ENCODE measurements at places on chromosomes 16 and 17. TPM values are rescaled to one million over a fixed set of nuclear protein-coding genes. Genes with fewer than 3 reads are reported as not detected.

GDPD3 gene
- 1.1 TPM for polyA plus RNA-seq

TSPAN10 gene
- polyA plus RNA-seq, result 1.5 TPM

KRT9 gene
- polyA plus RNA-seq, result not detected

OR4D1 gene
- polyA plus RNA-seq, result 0.50 TPM

HIC1 gene
- 0.23 TPM for polyA plus RNA-seq

FTSJ3 gene
- 28.1 TPM for polyA plus RNA-seq

PLD6 gene
- polyA plus RNA-seq, result not detected

OR3A3 gene
- polyA plus RNA-seq, result not detected

SHBG gene
- 0.90 TPM for polyA plus RNA-seq

All from GM23338 (cell line).